ENCODE measurements at places on chromosomes 11 and 22. TPM values are rescaled to one million over a fixed set of nuclear protein-coding genes. Genes with fewer than 3 reads are reported as not detected.

DNA sequence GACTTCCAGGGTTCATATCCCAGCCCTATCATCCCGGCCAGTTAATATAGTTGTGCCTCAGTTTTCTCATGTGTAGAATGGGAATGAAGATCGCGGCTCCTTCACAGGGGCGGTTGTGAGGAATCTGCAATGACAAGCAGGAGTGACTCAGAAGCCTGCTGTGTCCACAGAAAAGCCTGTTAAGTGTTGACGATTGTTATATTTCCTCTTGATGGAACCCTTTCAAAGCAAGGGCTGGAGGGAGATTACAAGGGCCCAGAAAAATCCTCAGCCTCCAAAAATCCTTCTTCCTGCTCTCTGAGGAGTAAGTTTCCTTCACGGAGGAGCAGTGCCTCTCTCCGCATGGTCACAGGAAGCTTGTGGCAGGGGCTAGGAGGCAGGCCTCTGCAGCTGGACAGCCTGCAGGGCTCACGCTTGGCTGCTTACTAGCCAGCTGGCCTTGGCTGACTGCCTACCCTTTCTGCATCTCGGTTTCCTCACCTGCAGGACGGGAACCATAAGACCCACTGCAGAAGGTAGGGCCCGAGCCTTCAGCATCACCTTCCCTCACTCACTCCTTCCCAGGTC lies 63.4 kb downstream of the CACNG2 start:
- DNase-seq, result no peak

DNA sequence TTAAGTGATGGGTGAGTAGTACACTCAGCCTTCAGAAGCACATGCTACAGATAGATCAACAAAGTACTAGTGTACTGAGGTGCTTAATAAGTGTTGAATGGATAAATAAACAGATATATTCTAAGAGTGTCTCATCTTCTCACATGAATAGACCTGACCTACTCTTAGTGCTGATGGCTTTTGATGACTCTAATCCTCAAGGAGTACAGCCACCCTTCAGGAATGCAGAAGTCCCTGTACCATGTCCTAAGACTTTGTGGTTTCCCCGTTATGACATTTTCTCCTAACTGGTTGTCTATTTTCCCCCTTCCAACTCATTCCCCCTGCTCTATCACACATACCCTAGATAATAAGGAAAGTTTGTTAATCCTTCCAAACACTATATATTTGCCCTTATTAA lies 61.6 kb downstream of the C11orf65 start:
- DNase-seq, result no peak

Gene TPCN2
- total RNA-seq, result 14.2 TPM

GRCh38 chr11:69367211-69367964 lies 73.4 kb downstream of the MYEOV start:
- DNase-seq, result no peak

GRCh38 chr11:10664496-10664895 lies 29.1 kb downstream of the IRAG1 start:
- no peak for DNase-seq

DNA sequence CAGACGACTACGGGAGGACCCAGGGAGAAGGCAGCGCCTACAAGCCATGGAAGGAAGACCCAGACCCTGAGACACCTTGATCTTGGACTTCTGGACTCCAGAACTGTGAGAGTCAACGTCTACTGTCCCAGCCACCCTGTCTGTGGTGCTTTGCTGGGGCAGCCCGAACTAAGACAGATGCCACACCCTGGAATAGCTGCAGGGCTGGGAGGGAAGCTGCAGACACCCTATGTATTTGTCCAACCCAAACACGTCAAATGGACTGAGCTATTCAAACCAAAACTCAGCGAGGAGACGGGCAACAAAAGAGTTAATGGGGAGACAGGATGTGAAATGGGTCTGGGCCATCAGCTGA lies 169.3 kb downstream of the CTTN start:
- DNase-seq, result no peak

Gene GAL
- 1.1 TPM for total RNA-seq

GRCh38 chr11:8357891-8358566 lies 94.4 kb upstream of the LMO1 start:
- no peak for DNase-seq

DNA sequence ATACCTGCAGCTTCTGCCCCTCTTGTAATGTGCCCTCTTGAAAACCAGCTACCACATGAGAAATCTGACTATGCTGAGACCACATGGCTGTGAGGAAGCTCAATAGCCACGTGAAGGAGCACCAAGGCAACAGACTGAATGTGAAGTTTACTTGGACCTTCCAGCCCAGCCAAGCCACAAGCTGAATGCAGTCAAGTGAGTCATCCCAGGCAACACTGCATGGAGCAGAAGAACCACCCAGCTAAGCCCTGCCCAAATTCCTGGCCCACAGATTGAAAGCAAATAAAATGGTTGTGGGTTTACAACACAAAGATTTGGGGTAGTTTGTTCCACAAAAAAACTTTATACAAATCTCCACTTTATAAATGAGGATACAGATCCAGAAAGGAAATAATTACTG lies 114.5 kb downstream of the TIMP3 start:
- no peak for DNase-seq

Gene CARD18
- not detected for total RNA-seq

- no peak for DNase-seq
These were observed 120.1 kb upstream of the SLC5A12 start for GRCh38 chr11:26841818-26842473.

DNA sequence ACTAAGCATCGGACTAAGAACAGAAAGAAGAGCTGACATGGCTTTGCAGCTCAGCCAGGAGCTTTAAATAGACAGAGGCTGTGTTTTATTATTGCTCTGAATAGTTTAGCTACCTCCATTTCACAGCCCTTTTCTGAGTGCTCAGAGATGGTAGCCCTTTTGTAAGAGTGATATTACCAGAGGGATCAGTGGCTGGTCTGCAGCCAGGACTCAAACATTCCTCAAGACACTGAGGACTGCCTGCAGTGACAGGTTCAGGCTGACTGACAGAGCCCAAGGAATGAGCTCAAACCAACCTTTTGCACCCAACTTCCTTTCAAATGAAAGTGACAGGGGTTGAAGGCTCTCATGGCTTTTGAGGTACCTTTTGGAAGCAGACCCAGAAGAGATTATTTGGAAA lies 189.0 kb downstream of the DDX10 start:
- DNase-seq, result no peak

- DNase-seq, result no peak
These were observed 5.7 kb downstream of the CBLIF start for GRCh38 chr11:59839615-59840014.

- DNase-seq, result no peak
These were observed 27.7 kb downstream of the DNAJC24 start for GRCh38 chr11:31397239-31397834.

DNA sequence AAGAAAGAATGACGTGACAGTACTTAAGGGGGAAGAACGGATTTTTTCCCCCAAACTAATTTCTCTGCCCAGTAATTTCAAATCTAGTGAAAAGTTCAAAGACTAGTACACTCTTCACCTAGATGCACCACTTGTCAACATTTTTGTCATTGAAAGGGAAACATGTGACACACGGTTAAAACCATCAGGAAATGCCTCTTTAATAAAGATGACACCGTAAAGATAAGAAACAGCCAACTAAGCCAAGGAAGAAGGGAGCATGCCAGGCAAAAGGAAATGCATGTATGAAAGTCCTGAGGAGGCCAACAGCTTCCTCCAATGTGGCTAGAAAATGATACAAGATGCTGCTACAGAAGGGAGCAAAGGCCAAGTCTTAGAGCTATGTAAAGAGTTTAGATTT lies 49.4 kb downstream of the RSF1 start:
- no peak for DNase-seq

DNA sequence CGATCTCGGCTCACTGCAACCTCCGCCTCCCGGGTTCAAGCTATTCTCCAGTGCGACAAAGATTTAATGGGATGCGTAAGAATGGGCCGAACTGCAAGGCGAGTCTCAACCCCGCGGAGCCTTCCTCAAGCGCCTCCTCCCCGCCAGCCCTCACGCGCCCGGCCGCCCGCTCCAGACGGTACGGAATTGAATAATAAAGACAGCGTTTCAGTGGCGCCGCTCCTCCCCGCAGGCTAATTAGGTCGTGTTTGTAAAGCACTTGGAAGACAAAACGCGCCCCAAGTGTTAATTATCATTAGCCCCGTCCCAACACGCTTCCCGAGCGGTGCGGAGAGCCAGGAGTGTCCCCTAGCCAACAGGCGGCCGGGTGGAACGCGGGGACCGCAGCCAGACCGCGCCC lies 192.0 kb downstream of the BUD13 start:
- no peak for DNase-seq

Gene TMEM191C
- 2.1 TPM for total RNA-seq

Measured in neural crest cell (in vitro differentiated cells).